ENCODE measurements at places on chromosomes 11 and 22.

GRCh38 chr11:41003339-41004282 is 455.8 kb downstream of the LRRC4C start:
- DNase-seq: no peak

DNA sequence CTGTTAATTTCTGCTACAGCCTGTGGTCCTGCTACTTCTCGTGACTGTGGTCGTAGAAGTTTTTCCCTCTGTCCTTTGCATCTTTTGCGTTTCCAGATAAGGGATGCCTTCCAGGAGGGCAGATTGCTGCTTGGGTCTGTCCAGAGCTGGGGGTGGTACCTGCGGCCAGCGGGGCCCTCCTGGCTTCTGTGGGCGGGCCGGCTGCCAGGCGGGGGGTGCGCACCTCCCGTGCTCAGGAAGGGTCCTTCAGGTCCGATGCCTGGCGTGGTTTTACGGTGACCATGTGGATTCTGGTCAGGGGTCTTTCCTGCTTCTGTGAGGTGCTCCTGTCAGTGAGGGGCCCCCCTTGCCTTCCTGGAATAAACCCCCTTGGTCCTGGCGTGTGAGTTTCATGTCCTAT is 84.8 kb downstream of the KCNQ1 start:
- no peak for DNase-seq

- DNase-seq: no peak
Observed at GRCh38 chr11:63020671-63021291, 5.1 kb upstream of the SLC22A8 start.

DNA sequence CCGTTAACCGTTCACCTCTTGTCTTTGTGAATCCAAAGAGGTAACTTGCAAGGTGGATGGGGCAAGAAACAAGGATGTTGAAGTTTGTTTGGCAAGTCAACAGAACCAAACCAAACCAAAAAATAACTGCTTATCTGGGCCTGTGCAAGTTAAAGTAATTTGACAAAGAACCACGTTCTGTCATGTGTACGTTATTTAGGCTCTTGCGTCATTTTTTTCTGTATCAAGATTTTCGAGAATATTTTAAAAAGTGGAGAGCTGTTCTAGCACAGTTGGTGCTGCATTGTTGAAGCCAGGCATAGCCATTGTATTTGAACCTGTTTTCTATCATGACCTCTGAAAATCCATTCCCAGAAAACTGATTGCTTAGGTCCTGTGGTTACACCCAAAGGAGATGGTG is 55.1 kb downstream of the PARVA start:
- DNase-seq: no peak

GRCh38 chr22:36510966-36511881 is 4.4 kb upstream of the FOXRED2 start:
- DNase-seq: no peak

DNA sequence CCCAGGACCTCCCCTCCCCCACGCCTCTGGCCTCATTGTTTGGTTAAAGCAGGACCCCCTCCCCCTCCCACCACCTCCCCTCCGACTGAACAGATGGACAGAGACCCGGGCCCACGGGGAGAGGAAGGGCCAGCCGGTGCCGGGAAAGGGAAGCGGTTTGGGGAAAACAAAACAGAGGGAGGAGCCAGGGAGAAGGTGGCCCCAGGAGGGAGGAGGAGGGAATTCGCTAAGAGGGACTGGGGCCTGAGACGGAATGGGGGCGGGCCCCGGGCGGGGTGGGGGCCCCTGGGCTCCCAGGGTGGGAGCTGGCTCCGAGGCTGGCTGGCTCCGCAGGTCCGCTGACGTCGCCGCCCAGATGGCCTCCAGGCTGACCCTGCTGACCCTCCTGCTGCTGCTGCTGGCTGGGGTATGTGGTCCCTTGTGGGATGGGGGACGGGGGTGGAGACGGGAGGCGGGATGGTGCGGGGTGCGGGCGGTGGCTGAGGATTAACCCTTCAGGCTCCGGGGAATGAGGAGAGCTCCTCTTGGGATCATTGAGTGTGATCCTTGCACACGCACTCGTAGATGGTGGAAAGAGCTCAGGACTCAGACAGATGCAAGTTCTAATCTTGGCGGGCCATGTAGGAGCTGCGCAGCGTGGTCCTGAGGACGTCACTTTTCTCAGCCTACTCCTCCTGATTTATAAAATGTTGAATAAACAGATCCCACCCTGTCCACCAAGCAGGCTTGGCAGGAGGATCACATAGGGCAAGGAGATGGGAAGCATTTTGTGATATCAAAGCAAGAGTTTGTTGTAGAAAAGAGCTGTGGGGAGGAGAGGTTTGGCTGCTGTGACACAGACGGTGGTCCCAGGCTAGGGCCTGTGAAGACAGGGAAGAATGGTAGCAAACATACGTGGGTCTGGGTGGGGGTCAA is 688 bp downstream of the SERPING1 start:
- peak; percentile 42 for DNase-seq

DNA sequence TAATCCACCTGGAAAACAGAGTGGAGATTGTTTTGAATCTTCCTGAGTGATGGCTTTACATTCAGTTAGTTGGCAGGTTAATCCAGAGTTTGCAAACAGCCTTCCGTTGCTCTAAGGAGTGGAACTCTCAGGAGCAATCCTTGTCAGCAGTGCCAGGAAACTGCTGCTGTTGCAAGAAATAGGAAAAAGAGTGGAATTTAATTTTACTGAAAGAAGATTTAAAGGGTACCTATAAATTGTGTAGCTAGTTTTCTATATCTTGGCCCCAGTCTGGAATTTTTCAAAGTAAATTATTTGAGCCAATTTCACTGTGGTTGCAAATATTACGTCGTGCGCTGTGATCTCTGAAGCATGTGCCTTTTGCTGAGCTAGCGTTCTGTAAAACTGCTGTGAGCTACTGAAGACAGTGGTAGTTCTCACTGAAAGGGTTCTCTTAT is 55.5 kb upstream of the SLC5A12 start:
- no peak for DNase-seq

- DNase-seq: no peak
Observed at GRCh38 chr11:128210148-128210940, 377.0 kb downstream of the ETS1 start.

GRCh38 chr11:75271730-75272129 is 31.2 kb downstream of the TPBGL start:
- no peak for DNase-seq

DNA sequence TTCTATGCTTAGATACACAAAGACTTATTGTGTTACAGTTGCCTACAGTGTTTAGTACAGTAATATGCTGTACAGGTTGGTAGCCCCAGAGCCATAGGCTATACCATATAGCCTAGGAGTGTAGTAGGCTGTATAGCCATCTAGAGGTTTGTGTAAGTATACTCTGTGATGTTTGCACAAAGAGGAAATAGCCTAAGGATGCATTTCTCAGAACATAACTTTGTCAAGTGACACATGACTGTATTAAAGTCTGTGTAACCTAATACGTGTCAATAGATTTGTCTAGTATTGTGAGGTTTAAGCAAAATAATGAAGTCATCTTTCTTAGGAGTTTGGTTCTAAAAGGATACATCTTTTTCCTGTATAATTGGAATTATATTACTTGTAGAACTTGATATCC is 5.5 kb downstream of the ZC3H12C start:
- DNase-seq: no peak

- no peak for DNase-seq
Observed at GRCh38 chr11:130178441-130179339, 19.1 kb downstream of the ST14 start.

DNA sequence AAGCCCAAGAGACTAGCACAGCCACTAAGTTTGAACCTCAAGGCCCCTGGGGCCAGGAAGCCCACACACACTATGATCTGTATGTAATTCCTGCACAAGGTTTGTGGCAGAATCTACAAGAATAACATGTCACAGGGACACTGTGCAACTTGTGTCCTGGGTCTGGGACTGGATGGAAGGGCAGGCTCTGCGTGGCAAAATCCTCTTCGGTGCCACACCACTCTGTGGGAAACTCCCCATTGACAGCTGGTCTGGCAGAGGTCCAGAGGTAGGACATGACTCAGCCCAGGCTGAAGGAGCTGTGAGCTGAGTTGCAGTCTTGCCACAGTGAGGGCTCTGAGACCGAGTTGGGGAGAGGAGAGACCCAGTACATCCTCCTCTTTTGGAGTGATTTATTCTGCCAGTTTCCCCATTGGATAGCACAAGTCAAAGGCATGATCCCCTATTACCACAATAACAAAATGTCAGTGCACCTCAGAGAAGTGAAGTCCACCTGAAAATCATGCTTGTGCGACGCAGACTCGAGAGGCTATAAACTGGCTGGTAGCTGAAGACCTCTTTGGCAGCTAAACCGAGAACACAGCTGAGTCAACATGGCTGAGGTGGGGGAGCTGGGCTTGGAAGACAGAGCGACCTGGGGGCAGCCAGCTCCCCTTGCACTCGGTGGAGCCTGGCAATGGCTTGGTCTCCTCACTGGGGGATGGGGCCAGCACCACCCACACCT is 23.3 kb upstream of the SERPIND1 start:
- DNase-seq: no peak
